Stimulated activated CD8-positive, alpha-beta memory T cell treated with anti-CD3 and anti-CD28 coated beads, Interleukin-7, amount 100 ng/mL, for 1 hour (primary cell): ENCODE measurements at places on chromosomes 13 and 19.
A peak's percentile ranks its signal among the peaks of the same experiment; 100 is the strongest.

DNA sequence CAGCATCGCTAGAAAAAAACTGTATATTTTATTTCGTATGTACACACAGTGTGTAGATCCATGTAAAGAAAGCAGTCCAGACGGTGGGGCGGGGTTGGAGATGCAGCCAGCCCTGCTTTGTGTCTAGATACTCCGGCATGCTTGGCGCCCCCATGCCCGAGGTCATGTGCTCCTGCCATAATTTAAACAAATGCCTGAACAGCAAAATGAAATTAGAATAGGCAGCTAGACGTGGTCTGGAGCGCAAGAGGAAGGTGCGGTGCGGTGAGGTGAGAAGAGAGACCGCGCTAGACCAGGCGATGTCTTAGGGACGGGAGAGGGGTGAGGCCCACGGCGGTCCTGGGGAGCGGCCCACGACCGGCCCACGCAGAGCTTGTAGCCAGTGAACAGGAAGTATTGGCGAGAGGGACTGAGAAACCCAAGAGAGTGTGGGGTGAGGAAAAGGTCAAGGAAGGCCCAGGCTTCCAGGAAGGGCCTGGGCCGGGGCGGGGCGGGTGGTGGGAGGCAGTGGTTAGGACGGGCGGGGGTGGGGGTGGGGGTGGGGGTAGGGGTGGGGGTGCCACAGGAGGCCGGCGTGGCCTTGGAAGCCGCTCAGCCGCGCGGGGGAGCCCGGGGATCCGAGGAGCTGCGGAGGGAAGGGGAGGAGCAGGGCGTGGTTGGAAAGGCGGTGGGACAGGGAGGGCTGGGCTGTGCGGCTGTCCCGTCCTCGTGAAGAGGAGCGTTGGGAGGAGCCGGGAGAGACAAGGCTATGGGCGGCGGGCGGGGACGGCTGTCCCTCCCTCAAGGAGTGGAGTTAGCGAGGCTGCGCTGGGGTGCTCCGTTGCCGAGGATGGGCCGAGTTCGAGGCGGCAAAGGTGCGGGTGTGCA lies 254.7 kb upstream of the SGCG start:
- no peak for DNase-seq

DNA sequence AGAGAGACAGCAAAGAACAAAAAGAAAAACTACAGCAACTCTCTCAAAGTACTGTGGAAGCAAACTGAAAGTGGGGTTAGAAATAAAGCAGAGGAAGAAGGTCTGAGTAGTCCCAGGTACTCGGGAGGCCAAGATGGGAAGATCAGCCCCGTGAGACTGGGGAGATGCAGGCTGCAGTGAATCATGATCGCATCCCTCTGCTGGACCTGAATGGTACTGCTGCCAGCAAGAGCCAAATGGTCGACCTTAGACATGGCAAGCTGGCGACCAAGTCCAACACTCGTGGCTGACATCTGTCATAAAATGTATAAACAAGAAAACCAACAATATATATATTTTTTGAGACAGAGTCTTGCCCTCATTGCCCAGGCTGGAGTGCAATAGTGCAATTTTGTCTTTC lies 33.7 kb upstream of the ZNF724 start:
- DNase-seq, result peak; percentile 52

DNA sequence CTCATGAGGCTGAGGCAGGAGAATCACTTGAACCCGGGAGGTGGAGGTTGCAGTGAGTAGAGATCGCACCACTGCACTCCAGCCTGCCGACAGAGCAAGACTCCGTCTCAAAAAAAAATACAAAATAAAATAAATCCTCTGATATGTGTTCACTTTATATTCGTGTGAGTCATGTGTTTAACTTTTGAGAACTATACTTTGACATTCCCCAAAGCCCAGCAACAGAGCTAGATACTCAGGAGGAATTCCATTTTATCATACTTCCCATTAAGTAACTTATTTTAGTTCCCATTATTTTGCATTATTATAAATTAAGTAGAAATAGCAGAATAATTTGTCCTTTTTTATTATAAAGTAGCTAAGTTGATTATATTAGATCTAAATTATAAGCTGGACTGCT lies 3.3 kb upstream of the CHAMP1 start:
- no peak for DNase-seq

DNA sequence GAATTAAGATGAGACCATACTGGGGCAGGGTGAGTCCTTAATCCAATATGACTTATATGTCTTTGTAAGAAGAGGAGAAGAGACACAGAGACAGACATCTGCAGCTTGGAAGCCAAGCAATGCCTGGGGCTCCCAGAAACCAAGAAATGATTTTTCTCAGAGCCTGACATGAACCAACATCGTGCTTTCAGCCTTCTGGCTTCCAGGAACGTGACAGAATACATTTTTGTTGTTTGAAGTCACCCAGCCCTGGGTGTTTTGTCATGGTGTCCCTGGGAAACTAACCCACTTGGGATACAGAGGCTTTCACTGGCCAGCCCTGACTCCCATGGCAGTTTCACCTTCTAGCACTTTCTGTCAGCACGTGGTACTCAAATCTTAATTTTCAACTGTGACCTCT lies 95.3 kb upstream of the SLC10A2 start:
- no peak for DNase-seq

GRCh38 chr19:18053576-18054219 lies 33.0 kb downstream of the IL12RB1 start:
- DNase-seq, result no peak

DNA sequence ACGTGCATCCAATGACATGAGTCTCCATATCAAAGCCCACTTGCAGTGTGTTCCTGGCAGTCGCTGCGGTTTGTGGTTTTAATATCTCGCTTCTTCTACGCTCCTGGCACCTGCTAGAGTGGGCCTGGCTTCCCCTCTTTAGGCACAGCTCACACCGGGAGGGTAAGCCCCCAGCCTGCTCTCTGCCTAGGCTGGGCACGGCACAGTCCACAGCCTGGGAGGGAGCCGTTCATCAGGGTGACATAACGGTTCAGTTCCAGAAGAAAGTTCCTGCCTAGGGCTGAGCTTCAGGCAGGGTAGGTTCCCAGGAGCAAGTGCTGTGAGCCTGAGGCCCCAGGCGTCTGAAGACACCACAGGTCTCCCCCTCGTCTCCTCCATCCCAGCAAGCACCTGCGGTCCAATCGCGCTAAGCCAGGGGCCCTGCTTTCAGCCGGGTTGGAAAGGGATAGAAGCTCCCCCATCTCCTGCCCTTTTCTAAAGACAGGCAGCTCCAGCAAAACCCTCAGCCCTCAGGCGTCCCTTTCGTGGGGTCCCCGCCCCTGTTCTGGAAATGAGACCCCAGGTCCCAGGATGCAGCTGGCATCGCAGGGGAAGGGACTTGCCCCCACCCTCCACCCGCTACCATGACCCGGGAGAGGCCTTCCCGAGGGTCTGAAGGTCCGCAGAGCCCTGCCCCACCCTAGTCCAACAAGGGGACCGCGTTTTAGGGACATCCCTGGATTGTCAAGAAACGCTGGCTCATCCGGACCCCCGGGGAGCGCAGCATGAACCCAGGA lies 121.6 kb upstream of the ZNF507 start:
- no peak for DNase-seq

GRCh38 chr19:6068711-6069110 lies 41.6 kb downstream of the RFX2 start:
- no peak for DNase-seq

DNA sequence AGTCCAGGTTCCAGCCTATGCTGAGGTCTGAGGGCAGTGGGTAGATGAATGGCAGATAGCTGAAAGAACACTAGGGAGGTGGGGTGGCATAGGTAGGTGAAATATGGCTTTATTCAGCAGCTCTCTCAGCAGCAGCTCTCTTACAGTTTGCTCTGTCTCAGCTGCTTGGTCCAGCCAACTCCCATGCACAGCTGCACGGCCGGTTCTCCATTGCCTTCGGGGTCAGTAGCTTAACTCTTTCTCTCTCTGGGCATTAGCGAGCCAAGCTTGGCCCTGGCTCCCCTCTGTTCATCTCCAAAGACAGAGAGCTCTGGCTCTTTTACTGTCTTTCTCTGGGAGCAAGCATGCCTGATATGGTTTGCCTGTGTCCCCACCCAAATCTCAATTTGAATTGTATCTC lies 151.9 kb downstream of the MYO16 start:
- DNase-seq, result no peak

DNA sequence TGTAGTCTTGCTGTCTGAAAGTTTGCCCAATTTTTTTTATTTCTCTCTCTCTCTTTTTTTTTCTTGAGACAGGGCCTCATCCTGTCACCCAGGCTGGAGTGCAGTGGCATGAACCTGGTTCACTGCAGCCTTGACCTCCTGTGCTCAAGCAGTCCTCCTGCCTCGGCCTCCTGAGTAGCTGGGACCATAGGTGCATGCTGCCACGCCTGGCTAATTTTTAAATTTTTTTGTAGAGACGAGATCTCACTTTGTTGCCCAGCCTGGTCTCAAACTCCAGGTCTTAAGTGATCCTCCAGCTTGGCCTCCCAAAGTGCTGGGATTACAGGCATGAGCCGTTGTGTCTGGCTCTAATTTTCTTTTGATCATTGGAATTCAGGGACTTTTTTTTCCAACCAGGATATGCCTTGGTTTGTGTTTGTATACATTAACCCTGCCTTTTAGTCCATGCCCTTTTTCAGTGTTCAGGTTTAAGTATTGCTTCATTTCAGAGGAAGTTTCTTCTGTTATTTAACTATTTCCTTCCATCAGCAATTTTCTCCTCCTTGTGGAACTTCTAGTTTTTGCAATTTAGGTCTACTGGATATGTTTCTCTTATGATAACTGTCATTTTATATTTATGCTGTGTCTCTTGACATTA lies 201.4 kb downstream of the PCCA start:
- no peak for DNase-seq

GRCh38 chr13:67148161-67148571 lies 82.0 kb downstream of the PCDH9 start:
- DNase-seq, result no peak

DNA sequence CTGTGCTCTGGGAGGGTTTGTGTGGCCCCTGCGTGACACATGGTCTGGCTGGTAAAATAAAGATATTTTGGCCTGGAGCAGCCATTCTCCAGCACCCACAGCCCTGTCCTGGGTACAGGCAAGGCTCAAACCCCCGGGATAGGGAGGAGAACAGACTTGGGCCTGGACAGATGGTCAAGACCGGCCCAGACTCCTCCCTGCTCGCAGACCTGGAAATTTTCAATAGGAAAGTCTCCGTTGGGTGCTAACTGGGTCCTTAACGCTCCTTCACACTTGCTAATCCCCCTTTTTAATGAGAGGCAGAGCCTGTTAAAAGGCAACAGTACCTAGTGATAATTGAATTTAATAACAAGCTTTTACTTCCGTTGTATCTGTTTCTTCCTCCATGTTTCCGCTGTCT lies 2.5 kb downstream of the PALM start:
- no peak for DNase-seq
